ENCODE measurements at places on chromosomes 6 and 20.

DNA sequence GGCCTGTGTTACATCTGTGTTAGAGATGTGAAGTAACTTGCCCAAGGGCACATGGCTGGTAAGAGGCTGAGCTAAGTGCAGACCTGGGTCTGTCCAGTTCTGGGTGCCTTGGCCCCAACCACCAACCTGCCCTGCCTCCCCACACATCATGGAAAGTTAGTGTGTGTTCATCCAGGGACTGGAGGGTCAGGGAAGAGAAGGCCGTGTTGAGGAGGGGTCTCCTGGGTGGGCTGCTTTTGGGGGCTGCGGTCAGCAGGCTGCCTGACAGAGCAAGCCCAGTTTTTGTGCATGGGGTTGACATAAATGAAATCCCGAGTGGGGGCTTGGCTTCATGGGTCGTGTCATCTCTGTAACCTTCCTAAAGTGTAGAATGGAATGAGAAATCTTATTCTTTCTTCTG is 10.9 kb downstream of the PYGB start:
- no peak for DNase-seq

- no peak for DNase-seq
Observed at GRCh38 chr20:53030061-53030460, 57.9 kb downstream of the TSHZ2 start.

GRCh38 chr6:149065658-149066556 is 251.6 kb upstream of the TAB2 start:
- DNase-seq: peak; percentile 6

- no peak for DNase-seq
Observed at GRCh38 chr6:149940672-149940982, 1.2 kb upstream of the ULBP2 start.

Measured in stimulated activated CD4-positive, alpha-beta T cell treated with anti-CD3 and anti-CD28 coated beads, Interleukin-1b, Interleukin-23, amount 100 ng/mL, for 1 hour (primary cell).